Muscle of leg (tissue), 16 donors: ENCODE measurements at places on chromosomes 1 and 21. TPM values are rescaled to one million over a fixed set of nuclear protein-coding genes. Genes with fewer than 3 reads are reported as not detected.

The CITED4 gene
- total RNA-seq: 1.5 TPM

The CATSPERE gene
- 1.1 TPM for total RNA-seq

The ACTL8 gene
- total RNA-seq: not detected

The LCE2A gene
- total RNA-seq: not detected

The ATP5PO gene
- 224 TPM for total RNA-seq

The HRNR gene
- not detected for total RNA-seq
